ENCODE measurements at places on chromosomes 4 and X.
A peak's percentile ranks its signal among the peaks of the same experiment; 100 is the strongest.

GRCh38 chr4:128600410-128600809 is 209.1 kb upstream of the JADE1 start:
- DNase-seq: no peak

DNA sequence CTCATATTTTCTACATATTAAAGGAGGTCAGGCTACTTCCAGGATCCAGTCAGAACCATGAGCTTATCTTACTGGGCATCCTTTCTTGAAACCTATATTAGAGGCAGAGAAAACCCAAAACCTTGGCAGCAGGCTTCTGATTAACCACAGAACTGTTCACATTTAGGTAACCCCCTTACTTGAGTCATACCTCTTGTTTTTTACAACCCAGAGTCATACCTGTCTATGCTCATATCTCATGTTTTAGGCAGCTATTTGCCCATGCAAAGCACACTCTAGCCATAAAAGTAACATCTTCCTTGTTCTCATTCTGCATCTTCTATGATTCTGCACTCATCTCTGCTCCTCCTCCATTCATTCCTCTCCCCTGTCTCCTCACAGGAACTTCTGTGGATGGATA is 138.0 kb upstream of the SMIM31 start:
- no peak for DNase-seq

- peak; percentile 79 for DNase-seq
Measured at GRCh38 chrX:38803588-38804431, 2.6 kb downstream of the MID1IP1 start.

DNA sequence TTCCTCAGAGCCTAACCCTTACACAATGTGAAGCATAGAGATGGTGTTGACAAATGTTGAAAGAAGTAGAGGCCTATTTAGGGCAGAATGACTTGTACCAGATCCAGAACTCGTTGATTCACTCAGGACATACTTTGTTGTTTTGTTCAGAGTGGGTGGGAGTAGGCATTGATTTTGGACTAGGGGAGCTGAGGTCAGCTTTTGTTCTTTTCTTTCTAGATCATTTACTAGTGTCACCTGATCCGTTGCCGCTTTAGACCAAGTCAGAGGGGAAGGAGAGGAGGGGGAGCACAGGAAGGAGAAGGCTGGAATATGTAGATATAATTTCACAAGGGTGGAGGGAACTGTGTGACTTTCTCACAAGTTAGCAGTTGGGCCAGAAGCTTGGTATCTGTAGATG is 282.4 kb upstream of the GPC4 start:
- DNase-seq: no peak

DNA sequence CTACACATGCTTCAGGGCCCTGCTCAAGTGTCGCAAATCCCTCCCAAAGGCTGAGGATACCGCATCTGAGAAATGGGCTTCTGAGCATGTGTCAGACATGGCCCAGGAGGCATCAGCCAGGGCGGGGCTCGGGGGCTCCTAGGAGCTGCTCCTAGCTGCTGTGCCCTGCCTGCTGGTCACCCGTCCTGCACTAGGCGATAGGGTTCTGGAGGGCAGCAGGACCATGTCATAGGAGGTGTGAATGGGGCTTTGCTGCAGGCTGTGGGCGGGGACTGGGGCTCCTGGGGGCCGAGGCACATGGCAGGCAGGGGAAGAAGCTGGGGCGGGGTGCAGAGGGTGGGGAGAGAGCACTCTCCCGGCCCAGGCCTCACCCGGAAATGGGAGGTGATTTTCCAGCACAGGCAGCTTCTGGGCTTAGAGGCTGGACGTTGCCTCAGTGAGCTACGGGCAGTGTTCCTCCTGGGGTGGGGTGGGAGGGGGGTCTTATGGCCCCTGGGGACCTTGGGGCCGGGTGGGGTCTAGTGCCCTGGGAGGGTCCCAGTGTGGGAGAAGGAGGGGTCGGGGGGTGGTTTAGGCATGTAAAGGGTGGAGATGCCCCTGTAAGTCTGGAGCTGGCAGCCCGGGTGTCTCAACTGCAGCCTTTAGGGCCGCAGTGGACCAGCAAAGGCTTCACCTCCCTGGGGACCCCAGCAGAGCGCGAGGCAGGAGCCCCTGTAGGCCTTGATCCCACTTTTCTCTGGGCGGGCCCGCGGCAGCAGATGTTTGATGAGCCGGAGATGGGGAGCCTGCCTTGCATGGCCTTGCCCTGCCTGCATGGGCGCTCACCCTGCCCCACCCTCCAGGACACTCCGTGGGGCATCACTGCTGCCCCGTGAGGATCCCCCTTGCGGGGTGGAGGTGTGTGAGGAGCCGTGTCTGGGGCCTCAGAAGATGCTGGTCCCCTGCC is 98.6 kb upstream of the LRPAP1 start:
- DNase-seq: no peak

GRCh38 chrX:46263494-46263893 is 281.7 kb downstream of the ZNF674 start:
- no peak for DNase-seq

- DNase-seq: no peak
Measured at GRCh38 chrX:154373340-154374306, 811 bp downstream of the FLNA start.

Measured in CD4-positive, alpha-beta T cell treated with Interleukin-17A for 1 hour (primary cell).